ENCODE measurements at places on chromosomes 4 and X. TPM values are rescaled to one million over a fixed set of nuclear protein-coding genes. Genes with fewer than 3 reads are reported as not detected.

DNA sequence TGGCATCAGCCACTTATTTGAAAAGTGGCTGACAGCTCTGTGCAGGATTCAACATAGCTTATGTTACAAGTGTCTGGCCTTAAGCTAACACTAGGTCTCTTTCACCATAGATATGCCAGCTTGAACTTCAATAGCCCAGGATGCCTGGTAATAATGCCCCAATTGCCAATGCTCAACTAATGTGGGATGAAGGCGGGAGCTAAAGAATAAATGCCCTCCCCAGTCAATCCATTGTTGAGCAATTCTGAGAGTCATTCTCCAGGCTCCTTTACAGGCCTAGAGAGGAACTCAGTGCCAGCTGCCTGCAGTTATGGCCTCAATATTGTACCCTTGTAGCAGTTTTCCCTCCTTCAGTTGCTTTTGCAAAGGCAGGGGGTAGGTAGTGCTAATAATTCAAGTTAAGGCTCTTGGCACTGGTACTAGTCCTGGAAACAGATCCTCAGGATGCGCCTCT is 460.2 kb downstream of the GABRG1 start:
- no peak for DNase-seq

DNA sequence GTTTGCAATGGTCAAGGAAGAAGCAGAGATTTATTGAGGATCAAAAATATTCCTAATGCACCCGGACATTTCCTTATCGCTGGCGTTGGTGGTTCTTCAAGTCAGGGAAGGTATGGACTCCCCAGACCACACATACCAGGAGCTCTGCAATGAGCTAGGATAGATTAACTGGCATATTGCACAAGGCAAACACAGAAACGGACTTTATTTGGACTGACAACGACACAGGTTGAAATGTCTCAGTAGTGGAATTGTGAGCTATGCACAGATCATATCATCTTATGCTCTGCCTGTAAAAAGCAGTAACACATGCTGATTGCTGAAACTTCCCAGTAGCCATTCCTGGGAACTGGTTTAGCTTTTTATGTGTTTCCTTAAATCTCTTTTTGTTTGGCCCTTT is 1.7 kb downstream of the TSPAN7 start:
- DNase-seq: no peak

DNA sequence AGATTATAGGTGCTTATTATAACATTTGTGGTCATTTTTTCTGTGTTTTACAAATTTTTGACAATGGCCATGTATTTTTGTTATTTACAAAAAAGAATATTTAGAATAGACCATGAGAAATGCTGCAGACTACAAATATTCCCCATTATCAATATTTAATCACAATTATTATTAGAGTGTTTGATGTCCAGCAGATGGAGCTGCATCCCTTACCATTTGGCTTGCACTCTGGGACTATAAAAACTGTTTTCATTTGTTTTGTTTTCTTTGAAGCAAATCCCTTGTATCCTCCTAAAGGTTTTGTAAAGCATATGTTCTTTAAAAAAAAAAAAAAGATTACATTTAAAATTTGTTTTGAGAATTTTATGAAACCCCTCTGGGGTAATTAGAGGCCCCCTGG is 85.6 kb upstream of the CXorf66 start:
- DNase-seq: no peak

NLRP2B gene
- 0.95 TPM for total RNA-seq

GRCh38 chr4:152211936-152212653 is 323.8 kb downstream of the FBXW7 start:
- no peak for DNase-seq

DNA sequence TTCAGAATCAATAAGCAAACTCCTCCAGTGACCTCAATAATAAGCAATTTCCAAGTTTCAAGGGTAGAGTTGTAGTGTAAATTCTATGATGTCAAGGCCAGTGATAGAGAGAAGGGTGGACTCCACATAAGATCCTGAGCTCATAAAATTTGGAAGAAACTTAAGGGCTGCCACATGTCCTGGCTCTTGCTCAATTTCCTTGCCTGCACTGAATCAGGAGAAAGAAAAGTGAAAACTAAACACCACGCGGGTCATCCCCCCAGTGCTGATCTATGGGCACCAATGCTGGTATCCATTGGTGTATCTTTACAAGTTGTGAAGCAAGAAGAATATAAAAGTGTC is 392.0 kb upstream of the INTU start:
- no peak for DNase-seq

- no peak for DNase-seq
Measured at GRCh38 chrX:115233497-115234455, at the start of gene LRCH2. LRCH2 (minus strand) TSS chrX:115234096; CDS start chrX:115234041, 55 bp downstream.

GRCh38 chr4:5463361-5463760 is 245.0 kb downstream of the EVC2 start:
- no peak for DNase-seq

DNA sequence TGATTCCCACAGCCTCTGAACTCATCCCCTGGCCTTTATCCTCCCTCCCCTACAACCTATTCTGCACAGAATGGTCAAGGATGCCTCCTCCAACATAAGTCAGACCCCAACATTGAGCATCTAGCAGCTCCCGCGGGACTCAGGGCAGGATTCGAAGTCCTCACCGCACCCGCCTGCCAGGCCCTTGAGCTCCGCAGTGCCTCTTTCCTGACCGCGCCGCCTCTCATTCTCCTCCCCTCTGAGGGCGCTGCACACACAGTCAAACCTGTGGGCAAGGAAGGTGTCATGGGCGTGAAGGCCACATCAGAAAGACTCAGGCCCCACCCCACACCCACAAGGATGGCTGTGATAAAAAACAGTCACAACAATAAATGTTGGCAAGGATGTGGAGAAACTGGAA is 84.1 kb downstream of the CPZ start:
- no peak for DNase-seq

DNA sequence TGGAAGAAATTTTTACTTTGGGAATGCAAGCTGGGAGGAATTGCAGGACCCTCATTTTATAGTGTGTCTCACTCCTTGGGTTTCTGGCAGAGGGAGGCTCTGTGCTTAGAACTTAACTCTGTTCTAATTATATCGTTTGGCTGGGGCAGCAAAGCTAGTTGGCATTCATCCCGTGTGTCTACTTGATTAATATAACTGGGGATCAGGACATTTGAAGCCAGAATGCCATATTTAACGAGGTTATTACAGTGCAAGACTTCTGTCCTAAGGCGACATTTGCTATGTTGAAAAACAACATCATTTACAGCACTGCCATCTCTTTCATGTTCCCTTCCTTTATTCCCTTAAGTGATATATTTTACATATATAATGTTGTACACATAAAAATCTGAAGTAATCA is 179.1 kb upstream of the TBC1D9 start:
- DNase-seq: peak; percentile 41

CT45A2 gene
- not detected for total RNA-seq

ERAS gene
- total RNA-seq: not detected

DNA sequence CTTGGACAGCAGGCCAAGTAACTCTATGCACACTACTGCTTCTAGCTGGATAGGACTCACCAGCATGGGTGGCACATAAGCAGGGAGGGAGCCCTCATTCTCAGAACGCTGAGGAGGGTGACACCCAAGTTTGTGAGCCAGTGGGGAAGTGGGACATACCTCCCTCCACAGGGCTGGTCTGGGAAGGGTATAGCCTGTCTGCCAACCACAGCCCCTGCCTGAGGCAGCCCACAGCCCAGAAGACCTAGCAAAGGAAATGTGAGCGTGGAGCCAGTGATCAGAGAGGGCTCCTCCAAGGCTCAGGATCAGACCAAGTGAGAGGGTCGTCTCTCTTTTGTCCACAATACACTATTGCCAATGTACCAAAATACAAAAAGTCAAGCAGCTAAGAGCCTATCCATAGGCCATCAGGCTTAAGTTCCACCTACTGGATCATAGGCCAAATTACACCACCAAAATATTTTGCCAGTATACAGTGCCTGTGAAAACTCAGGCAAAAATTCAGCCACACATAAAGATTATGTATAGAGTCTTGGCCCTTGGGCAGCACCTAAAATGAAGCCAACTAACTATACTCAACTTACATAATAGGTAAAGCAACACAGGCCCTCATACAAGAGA is 1203.1 kb downstream of the PCDH18 start:
- DNase-seq: no peak

HMX1 gene
- 0.28 TPM for total RNA-seq

GRCh38 chr4:173488656-173489055 is 41.4 kb downstream of the HAND2 start:
- no peak for DNase-seq

AGTR2 gene
- not detected for total RNA-seq

GRCh38 chr4:6916587-6917460 is 7.2 kb downstream of the TBC1D14 start:
- no peak for DNase-seq

DNA sequence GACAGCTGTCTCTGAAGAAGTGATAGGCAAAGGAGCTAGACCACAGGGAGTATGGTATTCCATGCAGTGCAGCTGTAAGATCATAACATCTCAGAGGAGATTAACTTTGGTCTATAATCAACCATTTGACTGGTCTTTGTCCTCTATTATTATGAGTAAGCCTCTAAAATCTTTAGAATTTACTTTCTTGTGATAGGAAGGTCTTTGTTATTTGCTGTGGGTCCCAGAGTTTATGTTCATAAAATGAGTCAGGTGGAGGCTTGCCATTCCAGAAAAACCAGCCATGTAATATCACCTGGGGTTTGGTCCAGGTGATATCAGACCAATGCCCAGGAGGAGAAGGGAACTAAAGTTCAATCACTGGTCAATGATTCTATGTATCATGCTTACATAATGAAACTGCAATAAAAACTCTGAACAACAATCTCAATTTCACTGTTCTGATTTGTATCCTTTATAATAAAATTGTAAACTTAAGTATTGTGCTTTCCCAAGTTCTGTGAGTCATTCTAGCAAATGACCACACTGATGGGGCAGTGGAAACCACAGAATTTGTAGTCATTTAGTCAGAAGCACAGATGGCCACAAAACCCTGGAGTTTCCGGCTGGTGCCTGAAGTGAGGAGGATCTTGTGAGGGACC is 239.6 kb upstream of the TRAM1L1 start:
- no peak for DNase-seq

DNA sequence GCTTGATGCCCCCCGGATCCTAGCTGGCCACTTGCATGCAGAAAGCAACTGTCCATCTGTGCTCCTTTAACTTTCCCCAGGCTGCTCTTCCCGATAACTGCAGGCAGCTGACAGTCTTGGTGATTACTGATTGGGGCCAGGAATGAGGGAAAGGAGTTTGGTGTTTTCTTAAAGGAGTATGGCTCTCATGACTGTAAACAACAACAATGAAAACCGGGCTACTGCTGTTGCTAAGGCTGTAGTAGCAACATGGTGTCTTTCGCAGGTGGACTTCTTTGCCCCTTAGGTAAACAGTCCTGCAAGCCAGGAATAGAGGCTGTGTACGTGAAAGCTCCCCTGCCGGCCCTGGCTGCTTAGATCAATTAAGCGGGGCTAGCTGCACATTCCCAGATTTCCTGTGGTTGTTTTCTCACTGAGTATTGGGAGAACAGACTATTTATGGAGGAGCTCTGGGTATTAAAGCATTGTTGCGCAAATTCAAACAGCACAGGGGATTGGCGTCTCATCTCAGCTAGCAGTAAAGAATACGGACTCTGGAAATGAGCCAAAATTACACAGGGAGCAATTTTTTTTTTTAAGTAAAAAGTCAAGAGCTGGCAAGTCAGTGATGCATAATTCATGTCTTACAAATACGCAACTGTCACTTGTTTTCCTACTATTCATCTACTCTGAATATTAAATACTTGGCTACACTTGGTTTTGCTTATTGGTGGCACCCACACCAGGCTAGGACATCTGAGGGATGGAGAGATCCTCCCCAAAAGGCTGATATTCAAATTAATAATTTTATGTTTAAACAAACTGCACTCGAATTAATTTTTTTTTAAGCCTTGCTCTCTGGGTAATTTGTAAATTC is 61.6 kb upstream of the NAP1L5 start:
- no peak for DNase-seq

NEXMIF gene
- 2.2 TPM for total RNA-seq

TMEM271 gene
- total RNA-seq: not detected

DNA sequence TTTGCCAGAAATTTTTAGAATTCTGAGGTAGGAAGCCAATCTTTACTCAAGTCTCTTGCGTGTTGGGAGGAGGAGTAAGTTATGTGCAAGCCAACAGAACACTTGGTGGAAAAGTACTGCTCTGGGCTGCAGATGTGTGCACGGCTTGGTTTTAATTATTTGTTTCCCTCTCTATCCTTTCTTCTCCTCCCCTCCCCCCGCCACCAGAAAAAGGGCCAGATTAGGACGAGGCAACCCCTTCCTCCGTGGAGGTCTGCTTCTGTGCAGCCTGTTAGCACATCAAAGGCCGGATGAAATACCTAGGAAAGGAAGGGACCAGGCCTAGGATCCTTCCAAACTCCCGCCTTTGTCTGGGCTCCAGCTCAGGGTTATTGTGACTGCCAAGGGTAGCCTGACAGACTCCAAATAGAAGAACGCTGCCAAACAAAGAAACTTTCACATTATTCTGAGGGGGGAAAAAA is 1.0 kb upstream of the PGRMC1 start:
- no peak for DNase-seq

- no peak for DNase-seq
Measured at GRCh38 chr4:80182237-80182866, 15.0 kb upstream of the PRDM8 start.

- no peak for DNase-seq
Measured at GRCh38 chrX:125544031-125544660, 224.5 kb downstream of the TEX13C start.

DNA sequence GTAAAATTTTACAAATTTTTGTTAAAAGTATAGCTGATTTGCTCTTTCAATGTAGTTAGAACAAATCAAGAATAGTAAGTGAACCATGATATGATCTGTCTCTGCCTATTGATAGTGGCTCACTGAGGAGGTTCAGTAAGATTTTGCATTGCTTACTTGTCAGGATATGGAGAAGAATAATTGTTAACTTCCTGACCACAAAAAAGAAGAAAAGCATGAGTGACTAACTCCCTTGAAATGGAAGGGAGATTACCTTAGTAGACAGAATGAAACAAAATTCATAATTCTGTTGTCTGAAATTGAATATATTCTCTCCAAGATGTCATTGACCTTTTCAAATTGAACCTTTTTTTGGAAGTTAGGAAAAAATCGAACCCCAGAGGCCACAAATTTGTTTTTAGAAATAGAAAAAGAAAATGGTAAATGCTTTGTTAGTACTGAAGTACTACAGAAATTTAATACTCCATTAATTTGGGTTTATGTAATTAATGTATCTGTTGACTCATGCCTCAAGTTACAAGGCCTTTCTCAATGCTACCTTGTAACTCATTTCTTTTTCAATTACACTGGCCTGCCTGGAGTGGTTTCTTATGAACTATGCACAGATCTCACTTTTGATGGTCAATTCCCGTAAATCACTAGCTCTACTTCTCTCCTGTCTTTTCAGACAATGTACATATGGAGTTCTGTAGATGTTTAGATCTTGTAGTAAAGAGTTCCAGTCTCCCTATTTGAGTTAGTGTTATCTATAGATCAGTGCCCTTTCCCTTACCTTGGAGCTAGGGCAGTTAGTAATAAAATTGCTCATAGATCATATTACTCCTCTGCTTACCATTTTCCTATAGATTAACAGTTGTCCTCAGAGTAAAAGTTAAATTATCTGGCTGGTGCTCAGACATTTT is 139.3 kb downstream of the TLL1 start:
- no peak for DNase-seq

- no peak for DNase-seq
Measured at GRCh38 chr4:101792056-101792590, 1.6 kb downstream of the BANK1 start.

- DNase-seq: no peak
Measured at GRCh38 chrX:54921427-54922021, 900 bp downstream of the TRO start.

NPY2R gene
- total RNA-seq: 1.6 TPM

- no peak for DNase-seq
Measured at GRCh38 chr4:149605601-149606378, 209.9 kb downstream of the IQCM start.

ADH7 gene
- not detected for total RNA-seq

GRCh38 chr4:81756973-81757372 is 285.3 kb upstream of the RASGEF1B start:
- DNase-seq: no peak

Measured in thoracic aorta (tissue), 2 donors.